ENCODE measurements at places on chromosomes 5 and 9.

GRCh38 chr9:127029548-127029947, 92.9 kb downstream of the ANGPTL2 start:
- no peak for DNase-seq
- no peaks in the 10 kb centered on the region for H3K4me1 ChIP-seq
- no peak overlapping the region for H3K4me3 ChIP-seq
- no peaks in the 10 kb centered on the region for H3K27me3 ChIP-seq
- H3K36me3 ChIP-seq: no peaks in the 10 kb centered on the region

DNA sequence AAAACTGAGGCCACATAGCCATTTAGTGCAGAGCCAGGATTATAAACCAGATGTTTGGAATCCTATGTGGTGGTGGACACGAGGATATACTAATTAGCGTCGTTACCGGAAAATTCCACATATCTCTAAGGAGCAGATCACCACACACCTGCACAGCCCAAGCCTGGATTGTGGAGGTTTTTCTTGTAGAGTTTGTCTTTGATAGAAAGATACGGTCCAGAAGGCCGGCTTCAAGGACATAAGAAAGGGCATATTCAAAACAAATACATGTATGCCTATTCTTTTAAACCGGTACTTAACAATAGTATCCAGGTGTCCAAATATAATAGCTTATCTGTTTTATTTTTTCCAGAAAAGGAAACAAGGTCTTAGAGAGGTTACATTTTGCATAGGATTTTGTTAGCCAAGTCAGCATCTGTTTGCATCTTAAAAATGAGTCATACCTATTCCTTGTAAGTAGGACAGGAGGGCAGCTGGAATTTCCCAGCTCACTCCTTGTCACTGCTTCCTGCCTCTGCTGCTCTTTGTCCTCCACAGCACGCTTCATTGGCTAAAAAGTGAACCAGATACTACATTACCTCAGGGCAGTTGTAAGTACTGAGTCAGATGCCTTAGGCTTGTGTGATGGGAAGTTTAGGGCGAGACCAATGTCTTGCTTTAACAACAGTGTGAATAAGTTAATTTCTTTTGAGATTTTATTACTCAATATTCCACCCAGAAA, 3.6 kb downstream of the TMC1 start:
- peak overlapping the region; percentile 93 for H3K27ac ChIP-seq
- H3K4me1 ChIP-seq: peaks cover 31% of the 10 kb centered on the region

DNA sequence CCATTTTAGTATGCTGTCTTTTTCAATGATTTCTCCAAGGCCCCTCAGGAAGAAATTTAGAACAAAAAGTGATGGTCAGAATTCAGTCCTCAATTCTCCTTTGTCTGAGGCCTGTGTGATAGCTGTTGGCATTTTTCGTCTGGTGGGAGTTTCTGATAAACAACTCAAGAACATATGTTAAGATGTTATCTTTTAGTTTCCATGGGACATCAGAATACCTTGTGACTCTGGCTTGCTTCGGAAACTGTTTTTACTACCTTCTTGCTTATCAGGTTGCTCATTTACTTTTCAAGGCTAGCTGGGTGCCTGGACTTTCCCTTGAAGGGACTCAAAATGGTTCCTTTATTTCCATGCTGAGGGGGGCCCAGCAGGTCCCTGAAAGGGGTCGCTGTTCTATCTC, 97.2 kb downstream of the INVS start:
- H3K27ac ChIP-seq: no peak overlapping the region
- no peak overlapping the region for H3K4me3 ChIP-seq
- no peaks in the 10 kb centered on the region for H3K4me1 ChIP-seq
- H3K27me3 ChIP-seq: no peaks in the 10 kb centered on the region
- no peaks in the 10 kb centered on the region for H3K36me3 ChIP-seq

DNA sequence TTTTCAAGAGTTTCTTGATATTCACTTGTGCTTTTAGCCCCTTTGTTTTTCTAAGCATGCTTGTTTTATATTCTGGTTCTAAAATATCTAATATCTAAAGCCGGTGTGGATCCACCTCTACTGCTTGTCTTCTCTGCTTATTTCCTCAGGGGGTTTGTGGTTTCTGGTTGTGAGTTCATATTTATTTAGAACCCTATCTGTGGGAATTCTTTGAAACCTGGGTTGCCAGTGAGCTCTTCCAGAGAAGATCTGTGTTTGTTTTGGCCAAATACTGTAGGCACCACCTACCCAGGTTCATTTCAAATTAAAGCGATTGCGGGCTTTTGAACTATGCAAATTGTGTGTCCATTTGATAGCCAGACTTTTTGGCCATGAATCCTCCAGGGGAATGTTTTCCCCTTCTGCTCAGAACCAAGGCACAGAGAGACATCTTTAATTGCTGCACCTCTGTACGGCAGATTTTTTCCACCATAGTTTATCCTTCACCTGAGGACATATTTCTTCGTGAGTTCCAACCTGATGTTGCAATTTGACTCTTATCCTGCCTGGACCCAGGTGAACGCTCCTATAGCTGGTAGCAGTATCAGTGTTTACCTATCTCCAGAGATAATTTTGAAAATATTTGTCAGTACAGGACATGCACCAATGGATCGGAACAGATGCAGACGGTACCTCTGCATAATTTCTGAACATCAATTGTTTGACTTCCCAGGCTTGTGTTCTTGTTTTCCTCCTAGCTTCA, 2.4 kb upstream of the ZBTB43 start:
- DNase-seq: no peak
- H3K4me1 ChIP-seq: peaks cover 11% of the 10 kb centered on the region
- H3K4me3 ChIP-seq: no peak overlapping the region
- H3K27me3 ChIP-seq: no peaks in the 10 kb centered on the region
- peaks cover 13% of the 10 kb centered on the region for H3K36me3 ChIP-seq

DNA sequence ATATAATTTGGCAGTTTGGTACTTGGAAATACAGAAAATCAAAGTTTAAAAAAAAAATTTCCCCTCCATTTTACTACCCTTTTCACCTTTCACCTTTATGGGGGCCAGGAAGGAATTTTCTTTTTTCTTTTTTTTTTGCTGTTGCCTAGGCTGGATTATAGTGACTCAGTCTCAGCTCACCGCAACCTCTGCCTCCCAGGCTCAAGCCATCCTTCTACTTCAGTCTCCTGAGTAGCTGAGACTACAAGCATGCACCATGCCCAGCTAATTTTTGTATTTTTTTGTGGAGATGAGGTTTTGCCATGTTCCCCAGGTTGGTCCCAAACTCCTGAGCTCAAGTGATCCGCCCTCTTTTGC, 9.1 kb downstream of the CHMP5 start:
- H3K27me3 ChIP-seq: no peaks in the 10 kb centered on the region
- no peak for DNase-seq
- no peak overlapping the region for H3K27ac ChIP-seq
- H3K4me1 ChIP-seq: no peaks in the 10 kb centered on the region
- no peak overlapping the region for H3K4me3 ChIP-seq
- peaks cover 22% of the 10 kb centered on the region for H3K36me3 ChIP-seq

DNA sequence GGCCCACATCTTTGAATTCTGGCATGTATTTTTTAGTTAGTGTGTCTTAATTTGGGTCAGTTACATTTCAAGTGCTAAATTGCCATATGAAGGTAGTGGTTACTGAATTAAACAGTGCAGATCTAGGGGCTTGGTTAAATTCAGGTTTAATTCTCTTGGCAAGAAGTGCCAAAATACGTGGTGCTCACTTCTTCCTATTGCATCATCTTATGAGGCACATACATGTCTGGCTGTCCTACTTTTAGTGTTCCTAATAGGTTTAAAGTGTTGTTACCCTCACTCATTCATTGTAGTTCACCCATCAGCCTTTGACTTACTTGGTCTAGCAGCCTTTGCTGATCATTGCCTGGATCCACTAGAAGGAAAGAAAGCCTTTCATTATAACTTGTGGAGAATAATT, 59.5 kb downstream of the RPS6 start:
- no peak overlapping the region for H3K27ac ChIP-seq
- no peak for DNase-seq
- no peak overlapping the region for H3K4me3 ChIP-seq

GRCh38 chr5:118616281-118616680, 372.1 kb downstream of the DTWD2 start:
- H3K36me3 ChIP-seq: no peaks in the 10 kb centered on the region
- no peak for DNase-seq
- no peak overlapping the region for H3K27ac ChIP-seq
- H3K4me1 ChIP-seq: no peaks in the 10 kb centered on the region

DNA sequence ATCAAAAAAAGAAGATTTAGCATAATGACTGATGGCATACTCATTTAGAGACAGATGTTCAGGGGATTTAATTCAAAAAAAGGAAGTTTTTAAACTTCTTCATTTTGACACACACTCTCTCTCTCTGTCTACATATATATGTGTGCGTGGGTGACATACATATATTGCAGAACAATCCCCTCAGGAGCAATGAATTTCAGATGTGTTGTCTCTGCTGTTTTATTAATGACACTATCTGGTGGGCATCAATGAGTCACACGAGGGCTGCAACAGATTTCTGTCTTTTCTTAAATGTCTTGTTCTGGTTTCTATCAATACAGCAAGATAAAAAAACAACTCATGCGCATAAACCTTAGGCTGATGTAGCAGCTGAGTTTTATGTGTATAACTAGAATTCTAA, 123.5 kb upstream of the SLCO6A1 start:
- no peak overlapping the region for H3K27ac ChIP-seq
- no peak overlapping the region for H3K4me3 ChIP-seq
- H3K27me3 ChIP-seq: no peaks in the 10 kb centered on the region
- no peaks in the 10 kb centered on the region for H3K36me3 ChIP-seq

DNA sequence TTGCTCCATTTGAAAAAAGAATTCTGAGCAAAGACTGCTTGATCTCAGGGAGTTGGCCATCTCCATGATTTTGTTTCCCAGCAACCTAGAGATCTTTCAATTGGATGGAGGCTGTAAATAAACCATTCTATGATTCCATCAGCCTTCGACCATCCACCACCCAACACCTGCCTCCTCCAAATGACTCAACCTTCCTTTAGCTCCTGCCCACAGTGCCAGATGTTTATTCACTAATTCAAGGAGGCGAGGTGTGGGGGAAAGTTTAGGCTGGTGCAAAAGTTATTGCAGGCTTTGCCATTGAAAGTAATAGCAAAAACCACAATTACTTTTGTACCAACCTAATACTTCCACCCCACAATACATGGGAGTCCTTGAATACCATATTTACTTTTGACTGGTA, 327.5 kb downstream of the CAAP1 start:
- H3K36me3 ChIP-seq: no peaks in the 10 kb centered on the region
- H3K4me1 ChIP-seq: no peaks in the 10 kb centered on the region
- no peaks in the 10 kb centered on the region for H3K27me3 ChIP-seq
- DNase-seq: no peak
- H3K4me3 ChIP-seq: no peak overlapping the region

DNA sequence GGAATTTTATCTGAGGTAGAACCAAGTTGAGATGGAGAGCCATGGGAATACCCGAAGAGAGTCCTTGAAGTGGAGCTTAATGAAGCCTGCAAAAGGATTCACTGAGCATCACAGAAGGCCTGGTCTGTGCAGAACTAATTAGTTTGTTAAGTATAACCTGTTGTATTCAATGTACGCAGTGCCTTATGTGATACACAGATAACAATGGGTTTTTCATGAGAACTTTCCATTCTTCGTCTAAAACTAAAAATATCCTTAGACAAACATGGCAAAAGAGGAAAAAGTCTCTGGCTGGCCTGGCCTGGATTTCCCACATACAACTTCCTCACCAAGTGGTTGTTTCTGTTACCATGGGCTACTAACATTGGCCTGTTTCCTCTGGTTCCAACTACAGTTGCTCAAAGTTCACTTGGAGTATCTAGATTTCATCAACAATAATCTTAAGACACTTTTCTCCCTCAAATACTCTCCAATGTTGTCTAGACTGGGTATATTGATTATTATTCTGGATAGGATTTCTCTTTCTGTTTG, 237.6 kb upstream of the ZNF462 start:
- H3K4me3 ChIP-seq: no peak overlapping the region
- no peak overlapping the region for H3K27ac ChIP-seq
- no peaks in the 10 kb centered on the region for H3K36me3 ChIP-seq
- no peaks in the 10 kb centered on the region for H3K27me3 ChIP-seq
- DNase-seq: no peak

DNA sequence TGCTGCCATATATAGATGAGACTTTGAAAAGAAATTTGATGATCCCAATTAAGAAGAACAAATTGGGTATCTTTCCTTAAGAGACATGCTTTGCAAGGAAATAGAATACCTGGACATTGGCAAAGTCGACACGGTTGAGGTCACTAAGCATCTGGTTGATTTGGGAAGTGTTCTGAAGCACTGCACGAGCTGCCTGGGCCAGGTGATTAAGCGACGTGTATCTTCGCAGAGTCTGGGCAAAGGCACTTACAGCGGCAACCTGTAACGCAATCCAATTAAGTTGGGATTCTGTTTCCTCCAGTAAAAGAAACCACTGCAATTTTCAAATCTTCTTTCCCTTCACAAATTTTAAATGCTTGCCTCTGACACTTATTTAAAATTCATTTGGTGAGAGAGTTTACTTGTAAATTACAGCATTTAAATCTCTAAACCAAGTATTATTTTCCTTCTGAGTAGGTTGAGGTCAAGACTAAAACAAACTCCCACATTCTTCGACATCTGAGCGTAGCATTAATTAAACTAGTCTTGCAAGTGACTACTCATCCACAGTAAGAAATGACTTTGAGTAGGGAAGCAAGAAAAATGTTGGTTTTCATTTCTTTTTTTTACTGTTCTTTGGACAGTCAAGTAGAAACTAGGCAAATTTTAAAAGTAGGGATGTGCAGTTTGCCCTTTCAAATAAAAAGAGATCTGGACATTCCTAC, 262.8 kb downstream of the RFX3 start:
- H3K4me3 ChIP-seq: no peak overlapping the region
- no peak for DNase-seq
- no peaks in the 10 kb centered on the region for H3K27me3 ChIP-seq
- no peak overlapping the region for H3K27ac ChIP-seq

GRCh38 chr5:126695091-126695490, 81.8 kb upstream of the LMNB1 start:
- peaks cover 5% of the 10 kb centered on the region for H3K4me1 ChIP-seq
- no peak for DNase-seq
- no peak overlapping the region for H3K4me3 ChIP-seq
- H3K27ac ChIP-seq: no peak overlapping the region

DNA sequence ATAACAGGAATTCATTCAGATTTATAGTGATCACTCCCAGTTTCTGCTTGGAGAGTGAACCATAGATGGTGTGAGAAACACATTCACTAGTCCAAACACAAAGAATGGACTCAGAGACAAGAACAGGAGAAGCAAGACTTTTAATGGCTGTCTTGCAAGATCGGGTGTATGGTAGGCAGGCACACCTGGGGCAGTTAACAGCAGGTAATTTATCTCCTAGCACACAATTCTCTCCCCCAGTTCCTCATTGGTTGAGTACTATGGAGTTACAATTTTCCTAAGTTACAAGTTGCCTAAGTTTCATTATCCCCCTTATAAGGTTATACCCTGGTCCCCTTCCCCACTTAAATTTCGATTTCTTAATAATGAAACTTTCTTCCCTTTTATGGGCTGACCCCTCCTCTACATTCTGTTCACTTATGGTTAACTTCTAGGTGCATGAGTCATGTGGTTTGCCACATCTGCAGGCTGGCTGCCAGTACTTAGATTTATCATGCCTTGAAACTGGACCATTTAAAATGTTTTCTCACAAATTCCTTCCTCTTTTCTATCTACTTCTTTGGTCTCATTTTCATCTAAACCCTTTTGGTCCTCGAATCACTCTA, 623.3 kb downstream of the HINT1 start:
- no peaks in the 10 kb centered on the region for H3K36me3 ChIP-seq
- peaks cover 12% of the 10 kb centered on the region for H3K4me1 ChIP-seq
- H3K27ac ChIP-seq: no peak overlapping the region
- H3K27me3 ChIP-seq: no peaks in the 10 kb centered on the region
- no peak overlapping the region for H3K4me3 ChIP-seq
